Activated naive CD4-positive, alpha-beta T cell treated with anti-CD3 and anti-CD28 coated beads, Interleukin-2, amount 10 ng/mL, durations not matched to agents 5 hours and 36 hours (primary cell): ENCODE measurements at places on chromosomes 2 and 18. TPM values are rescaled to one million over a fixed set of nuclear protein-coding genes. Genes with fewer than 3 reads are reported as not detected.

Gene LYG1
- total RNA-seq, result 1.2 TPM

Gene TEKT4
- total RNA-seq, result not detected

Gene ATG16L1
- total RNA-seq, result 48.1 TPM

Gene KCNJ13
- not detected for total RNA-seq

Gene UGT1A4
- total RNA-seq, result not detected

Gene TSPYL6
- total RNA-seq, result not detected
